ENCODE measurements at places on chromosomes 6 and 20.

- no peak for DNase-seq
Measured at GRCh38 chr20:17935186-17935585, 33.4 kb downstream of the SNX5 start.

GRCh38 chr20:34316196-34316814, 13.2 kb upstream of the AHCY start:
- DNase-seq: no peak

DNA sequence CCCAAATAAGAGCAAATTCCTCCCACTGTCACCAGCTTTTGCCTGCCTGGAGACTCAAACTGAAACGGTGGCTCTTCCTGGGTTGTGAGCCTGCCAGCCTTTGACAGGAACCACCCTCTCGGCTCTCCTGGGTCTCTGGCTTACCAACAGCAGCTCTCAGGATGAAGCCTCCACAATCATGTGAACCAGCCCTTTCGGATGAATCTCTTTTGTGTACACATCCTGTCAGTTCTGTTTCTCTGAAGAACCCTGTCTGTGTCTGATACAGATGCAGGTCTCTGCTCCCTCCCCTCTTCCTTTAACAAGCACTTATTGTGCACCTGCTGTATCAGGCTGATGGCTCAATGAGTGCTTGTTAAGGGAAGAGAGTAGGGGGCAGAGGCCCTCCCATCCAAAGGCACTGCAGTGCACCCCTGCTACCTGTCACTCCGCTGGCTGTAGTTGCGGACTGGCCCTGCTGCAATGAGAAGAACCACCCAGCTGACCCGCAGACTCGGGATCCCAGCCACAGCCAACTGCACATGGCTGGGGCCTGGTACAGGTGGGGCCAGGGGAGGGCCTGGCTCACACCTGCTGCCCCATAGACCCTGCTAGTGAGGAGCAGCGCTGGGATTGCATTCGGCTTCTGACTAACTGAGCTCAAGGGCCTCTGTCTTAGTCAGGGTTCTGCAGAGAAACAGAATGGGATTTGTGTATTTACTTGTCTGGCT, 120.1 kb upstream of the PMEPA1 start:
- no peak for DNase-seq

GRCh38 chr20:60481743-60482133, 523.5 kb downstream of the CDH26 start:
- DNase-seq: no peak

DNA sequence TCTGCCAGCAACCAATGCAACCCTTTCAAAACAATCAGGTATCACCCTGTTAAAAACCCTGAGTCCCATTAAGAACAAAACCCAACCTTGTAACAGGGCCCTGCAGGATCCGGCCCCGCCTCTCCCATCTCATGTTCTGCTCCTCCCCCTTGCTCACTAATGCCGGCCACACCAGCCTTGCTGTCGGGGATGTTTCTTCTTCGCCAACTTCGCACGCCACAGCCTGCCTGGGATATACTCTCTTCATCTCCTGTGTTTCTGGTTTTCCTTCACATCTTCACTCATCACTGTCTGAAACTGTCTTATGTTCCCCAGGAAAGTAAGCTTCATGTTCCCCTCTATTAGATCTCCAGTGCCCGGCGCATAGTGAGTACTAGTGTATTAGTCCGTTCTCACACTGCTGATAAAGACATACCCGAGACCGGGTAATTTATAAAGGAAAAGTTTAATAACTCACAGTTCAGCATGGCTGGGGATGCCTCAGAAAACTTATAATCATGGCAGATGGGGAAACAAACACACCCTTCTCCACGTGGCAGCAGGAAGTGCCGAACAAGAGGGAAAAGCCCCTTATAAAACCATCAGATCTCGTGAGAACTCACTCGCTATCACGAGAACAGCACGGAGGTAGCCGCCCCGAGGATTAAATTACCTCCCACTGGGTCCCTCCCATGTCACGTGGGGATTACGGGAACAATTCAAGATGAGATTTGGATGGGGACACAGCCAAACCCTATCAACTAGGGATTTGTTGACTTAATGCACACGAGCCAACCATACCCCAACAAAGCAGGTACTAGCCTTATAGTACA, 5.1 kb downstream of the TP53RK start:
- DNase-seq: peak; percentile 79

- DNase-seq: no peak
Measured at GRCh38 chr20:17273717-17274116, 46.9 kb downstream of the PCSK2 start.

GRCh38 chr20:38937978-38938473, 11.8 kb downstream of the FAM83D start:
- no peak for DNase-seq
